ENCODE measurements at places on chromosomes 4 and X.

DNA sequence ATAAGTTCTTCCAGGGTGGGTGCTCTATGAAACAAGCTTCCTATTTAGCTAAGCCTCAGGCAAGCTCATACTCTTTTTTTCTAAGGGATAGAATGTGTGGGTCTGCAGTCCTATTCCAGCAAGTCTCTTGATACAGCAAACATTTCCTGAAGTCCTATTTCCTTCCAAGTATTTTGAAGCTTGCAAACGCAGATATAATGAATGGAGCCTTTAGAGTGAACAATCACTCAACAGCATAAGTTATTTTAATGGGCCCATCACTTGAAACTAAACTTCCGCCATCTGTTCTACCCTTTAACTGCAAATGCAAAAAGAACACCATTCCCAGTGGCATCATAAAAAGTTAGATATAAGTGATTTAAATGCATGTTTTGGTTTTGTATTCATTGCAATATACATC, 108.3 kb upstream of the TAPT1 start:
- no peak for DNase-seq

- no peak for DNase-seq
Observed at GRCh38 chrX:14729058-14729457, 143.8 kb downstream of the FANCB start.

DNA sequence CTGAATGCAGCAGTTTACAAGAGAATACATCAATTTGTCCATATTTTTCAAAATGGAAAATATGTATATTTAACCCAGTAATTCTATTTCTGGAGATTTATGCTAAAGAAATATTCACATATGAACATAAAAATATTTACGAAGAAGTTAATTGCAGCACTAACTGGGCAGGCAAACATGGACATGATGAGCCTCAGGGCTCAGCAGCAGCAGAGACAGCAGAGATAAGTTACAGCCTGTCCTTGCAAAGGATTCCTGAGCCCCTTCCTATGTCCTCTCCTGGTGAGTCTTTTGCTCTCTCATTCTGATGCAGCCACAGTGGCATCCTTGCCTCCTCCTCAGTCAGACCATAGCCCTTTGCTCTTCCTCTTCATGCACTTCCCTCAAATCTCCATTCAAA, 680.6 kb upstream of the CPEB2 start:
- no peak for DNase-seq

GRCh38 chrX:39372115-39372514, 570.9 kb downstream of the MID1IP1 start:
- DNase-seq = no peak

DNA sequence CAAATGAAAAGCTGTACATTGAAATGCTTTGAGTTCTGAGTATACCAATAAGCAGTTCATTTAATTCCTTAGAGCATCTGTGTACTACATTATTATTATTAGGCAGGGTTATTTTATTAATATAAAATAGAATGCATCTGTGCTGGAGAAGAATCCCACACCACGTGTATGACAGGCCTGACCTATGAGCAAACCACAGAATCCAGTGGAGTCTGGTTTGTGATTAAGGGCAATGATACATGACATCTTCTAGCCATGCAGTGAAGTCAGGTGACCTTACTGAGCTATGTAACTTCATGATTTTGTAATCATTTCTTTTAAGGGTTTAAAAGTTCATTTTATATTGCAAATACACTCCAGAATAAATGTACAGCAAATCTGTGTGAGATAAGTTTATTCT, 1165.0 kb upstream of the TENM3 start:
- no peak for DNase-seq

GRCh38 chr4:68570122-68570507, 6.0 kb downstream of the UGT2B17 start:
- DNase-seq = no peak

DNA sequence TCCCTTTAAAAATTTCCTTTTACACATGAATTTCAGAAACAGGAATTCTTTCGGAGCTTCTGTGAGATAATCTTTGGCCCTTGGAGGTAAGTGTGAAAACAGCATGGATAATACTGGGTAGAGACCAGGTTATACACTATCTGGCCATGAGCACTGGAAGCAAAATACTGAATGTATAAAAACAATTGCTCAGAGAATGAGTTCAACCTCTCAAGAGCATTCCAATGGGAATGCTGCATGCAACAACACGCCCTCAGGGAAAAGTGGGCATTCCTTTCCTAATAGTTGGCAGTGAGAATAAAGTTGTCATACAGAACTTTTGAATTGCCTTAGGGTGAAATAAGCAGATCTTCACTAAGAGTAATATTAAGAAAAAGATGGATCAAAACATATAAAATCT, 574.8 kb upstream of the DIPK2B start:
- DNase-seq = no peak

DNA sequence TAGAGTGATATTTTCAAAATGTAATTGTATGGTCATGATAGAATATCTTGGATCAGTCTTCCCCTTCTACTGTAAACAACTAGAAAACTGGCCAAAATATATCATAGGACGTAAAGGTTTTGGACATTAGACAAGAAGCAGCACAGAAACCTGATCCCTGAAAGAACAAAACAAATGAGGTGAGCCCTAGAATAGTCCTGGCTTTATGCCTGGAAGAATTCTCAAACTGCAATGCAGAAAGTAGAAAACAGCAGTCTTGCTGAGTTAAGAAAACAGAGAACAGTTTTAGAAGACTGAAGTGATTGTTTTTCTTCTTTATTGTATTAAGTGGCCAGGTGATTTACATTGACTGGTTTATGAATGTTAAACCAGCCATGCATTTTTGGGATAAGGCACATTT, 19.5 kb downstream of the NSUN7 start:
- DNase-seq = no peak

DNA sequence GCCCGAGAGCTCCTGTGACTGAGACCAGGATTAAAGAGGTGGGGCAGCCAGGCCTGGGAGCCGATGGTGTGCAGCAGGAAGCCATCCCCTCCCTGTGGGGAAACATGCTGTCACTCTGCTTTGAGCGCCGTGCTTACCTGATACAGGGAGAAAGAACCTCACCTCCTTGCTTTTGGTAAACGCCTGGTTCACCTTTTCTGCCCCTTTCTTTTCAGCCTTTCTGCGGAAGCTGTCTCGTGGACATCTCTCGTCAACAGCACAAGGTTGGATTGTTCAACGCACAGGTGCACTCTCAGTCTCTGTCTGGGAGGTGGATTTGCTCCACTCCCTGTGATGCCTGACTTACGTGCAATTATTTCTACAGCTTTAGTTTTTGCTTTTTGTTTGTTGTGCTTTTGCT, 12.0 kb downstream of the ZFYVE28 start:
- no peak for DNase-seq

GRCh38 chrX:13093529-13094140, 49.2 kb upstream of the FAM9C start:
- no peak for DNase-seq

- no peak for DNase-seq
Observed at GRCh38 chrX:124726881-124727280, 380.5 kb downstream of the SH2D1A start.

DNA sequence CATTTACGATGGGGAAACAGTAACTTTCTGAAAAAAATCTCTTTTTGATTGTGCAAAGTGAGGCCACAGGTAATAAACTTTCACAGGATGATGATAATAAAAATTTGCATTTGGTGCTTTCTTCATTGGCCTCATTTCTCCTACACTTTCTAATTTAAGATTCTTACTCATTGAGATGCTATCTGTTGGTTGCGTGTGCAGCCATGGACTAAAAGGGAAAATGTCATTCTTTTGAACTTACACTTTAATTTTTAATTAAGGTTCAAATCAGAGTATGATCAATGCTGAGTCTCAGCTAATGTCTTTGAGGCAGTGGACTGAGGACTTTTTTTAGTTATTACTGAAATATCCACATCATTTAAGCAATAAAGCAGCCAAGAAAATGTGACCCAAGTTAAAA, 87.6 kb downstream of the SEL1L3 start:
- no peak for DNase-seq

GRCh38 chr4:143358923-143359643, 22.4 kb downstream of the GAB1 start:
- DNase-seq = peak; percentile 14

- no peak for DNase-seq
Observed at GRCh38 chr4:150217808-150218207, 139.6 kb downstream of the DCLK2 start.

DNA sequence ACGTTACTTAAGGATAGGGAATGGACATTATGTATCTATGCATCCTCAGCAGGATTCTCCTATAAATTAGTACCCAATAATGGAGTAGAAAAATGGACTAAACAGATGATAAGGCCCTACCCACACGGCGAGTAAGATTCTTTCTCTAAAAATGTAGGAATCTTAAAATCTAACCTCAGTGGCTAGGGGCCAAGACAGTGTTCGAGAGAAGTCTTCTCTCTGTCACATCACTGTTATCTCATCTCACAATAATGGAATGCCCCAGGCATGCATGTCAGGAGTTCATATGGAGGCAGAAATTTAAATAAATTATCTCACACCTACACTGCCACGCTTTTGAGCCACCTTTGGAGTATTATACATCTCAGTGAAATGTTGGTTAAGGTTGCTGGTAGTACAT, 132.9 kb downstream of the LDB2 start:
- DNase-seq = no peak

DNA sequence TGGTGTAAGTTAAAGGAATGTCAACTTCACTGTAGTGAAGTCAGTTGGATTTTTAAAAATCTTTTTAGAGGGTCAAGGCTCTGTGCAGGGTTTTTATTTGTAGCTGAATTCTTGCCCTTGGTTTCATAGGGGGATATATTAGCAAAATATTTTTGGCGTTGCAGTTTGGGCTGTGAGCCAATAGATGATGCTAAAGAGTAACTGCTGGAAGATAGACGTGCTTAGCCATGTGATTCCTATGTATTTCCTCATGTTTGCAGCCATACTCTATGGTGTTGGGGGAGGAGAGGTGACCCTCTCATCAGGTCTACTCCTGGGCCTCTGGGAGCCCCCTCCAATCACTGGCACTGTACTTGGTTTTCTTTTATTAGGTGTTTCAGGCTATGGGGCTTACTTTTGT, 246.7 kb upstream of the ARHGAP24 start:
- DNase-seq = no peak

DNA sequence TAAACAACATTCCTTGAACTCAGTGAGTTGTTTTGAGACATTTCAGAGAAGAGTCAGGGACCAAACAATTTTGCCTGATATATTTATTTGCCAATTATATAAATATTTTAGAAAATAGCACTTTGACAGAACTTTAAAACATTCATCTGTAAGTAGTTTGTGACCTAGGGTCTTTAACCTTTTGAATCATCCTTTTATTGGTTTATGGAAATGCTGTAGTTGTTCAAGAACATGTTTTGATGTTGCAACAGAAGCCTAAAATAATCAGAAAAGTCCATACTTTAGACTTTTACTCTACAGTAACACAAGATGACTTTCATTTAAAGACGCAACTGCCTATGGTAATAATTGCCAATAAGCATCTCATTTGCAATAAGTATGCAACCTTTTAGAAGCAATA, 43.0 kb downstream of the CXCL1 start:
- DNase-seq = no peak

DNA sequence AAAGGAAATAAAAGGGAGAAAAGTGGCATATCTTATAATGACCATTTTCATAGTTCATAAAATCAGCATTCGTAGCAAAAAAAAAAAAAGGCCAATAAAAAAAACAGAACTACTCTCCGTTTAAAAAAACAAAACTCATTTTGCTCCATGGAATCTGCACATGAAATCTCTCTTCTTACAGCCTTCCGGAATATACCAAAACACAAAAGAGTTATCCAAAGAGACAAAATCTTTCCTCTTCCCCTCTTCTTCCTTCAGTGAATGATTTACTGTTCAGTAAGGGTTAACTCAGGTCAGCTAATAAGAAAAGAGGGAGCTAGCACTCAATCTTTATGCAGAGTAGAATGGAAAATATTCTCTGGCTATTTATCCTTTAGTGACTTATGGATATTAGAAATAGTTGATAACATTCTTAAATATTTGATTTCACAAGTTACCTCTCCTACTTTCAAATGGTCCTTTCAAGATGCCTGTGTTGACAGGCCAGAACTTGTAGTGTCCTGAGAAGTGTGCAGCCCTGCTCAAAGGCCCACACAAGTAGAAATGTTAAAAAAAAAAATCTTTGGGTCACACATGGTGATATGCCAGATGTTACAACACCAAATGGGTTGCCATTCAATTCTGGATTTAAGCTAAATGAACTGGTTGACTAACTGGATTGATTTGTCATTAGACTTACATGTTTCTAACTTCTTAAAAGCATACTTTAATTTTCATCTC, 42.1 kb downstream of the PDGFC start:
- no peak for DNase-seq

- no peak for DNase-seq
Observed at GRCh38 chr4:186844059-186844681, 120.5 kb upstream of the FAT1 start.

DNA sequence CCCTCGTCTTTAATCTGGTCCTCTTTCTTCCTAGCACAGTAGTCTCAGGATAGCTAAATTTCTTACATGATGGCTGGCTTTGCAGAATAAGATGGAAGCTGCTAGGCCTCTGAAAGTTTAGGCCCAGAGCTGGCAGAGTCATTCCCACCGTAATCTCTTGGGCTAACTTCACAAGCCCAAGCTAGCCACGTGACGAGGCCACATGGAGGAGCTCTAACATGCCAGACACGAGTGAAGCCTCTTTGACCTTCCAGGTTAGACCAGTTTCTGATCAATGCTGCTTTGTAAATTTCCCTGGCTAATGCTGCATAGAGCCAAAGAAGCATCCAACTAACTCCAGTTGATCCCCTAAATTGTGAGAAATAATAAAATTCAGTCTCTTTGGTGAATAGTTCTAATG, 9.5 kb upstream of the CENPE start:
- no peak for DNase-seq

- DNase-seq = peak; percentile 34
Observed at GRCh38 chrX:153708415-153708814, 15.8 kb downstream of the BCAP31 start.

- no peak for DNase-seq
Observed at GRCh38 chrX:97806238-97806637, 922.5 kb downstream of the RPA4 start.

DNA sequence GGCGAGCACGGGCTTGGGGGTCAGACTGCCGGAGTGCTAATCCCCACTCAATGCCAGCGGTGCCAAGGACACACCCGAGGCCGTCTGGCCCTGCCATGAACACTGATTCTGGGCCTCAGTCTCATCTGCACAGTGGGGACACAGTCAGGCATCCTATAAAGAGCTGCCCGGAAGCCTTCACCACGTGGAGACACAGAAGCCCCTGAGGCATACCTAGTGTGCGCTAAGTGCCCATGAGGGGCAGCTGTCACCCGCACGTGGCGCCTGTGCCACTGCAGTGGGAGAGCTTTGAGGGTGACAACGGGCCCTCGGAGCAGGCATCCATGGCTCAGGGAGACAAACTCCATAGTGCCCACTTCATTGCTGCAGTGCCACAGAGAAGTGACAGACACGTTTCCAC, 86.3 kb downstream of the PHKA2 start:
- DNase-seq = no peak

All from CD8-positive, alpha-beta T cell (primary cell).